Stimulated activated CD8-positive, alpha-beta memory T cell treated with anti-CD3 and anti-CD28 coated beads, Interleukin-2, amount 100 ng/mL, for 1 hour (primary cell): ENCODE measurements at places on chromosomes 2 and 18.
A peak's percentile ranks its signal among the peaks of the same experiment; 100 is the strongest.

GRCh38 chr2:205680903-205681302 lies 1.4 kb upstream of the NRP2 start:
- DNase-seq: no peak

DNA sequence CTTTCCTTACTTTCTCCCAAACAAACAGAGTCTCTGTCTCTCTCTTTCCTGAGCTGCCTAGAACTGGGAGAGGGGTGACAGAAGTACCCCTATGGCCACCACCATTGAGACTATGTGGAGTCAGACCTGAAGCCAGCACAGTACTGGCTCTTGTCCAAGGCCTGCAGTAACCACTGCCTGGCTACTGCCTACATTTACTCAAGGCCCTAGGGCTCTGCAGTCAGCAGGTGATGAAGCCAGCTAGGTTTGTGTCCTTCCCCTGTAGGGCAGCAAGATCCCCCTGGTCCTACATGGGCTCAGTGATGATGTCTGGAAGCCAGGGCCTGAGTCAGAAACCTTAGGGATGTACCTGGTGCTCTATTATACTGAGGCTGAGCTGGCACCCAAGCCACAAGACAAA lies 12.2 kb downstream of the MYO3B start:
- DNase-seq: no peak

- DNase-seq: no peak
Observed at GRCh38 chr2:19847486-19847885, 54.3 kb downstream of the TTC32 start.

DNA sequence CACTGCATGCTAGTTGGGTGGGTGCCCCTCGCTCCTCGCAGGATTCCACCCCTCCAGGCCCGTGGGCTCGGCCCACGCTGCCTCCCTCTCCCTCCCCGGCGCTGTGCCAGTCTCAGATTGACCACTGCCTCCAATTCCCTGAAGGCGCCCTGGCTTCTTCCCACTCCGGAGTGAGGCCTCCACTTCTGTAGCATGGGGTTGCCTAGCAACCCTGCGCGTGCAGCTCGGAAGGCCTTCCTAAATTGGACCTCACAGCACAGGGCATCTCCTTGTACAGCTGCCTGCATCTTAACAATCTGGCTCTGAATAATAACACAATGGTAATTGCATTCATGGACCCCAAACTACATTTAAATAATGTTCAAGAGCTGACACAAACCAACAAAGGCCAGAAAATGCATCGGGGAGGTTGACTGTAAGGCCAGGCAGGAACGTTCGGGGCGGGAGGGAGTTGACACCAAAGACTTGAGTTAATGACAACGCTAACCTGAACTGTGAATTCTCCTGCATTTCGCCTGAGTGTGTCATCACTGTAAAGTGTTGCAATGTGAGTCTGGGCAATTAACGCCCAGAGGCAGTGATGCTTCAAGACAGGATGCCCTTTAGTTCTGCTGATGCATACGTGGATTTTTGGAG lies 222.9 kb downstream of the ZBTB7C start:
- DNase-seq: no peak

- DNase-seq: no peak
Observed at GRCh38 chr2:37593694-37594093, 77.7 kb downstream of the CDC42EP3 start.

DNA sequence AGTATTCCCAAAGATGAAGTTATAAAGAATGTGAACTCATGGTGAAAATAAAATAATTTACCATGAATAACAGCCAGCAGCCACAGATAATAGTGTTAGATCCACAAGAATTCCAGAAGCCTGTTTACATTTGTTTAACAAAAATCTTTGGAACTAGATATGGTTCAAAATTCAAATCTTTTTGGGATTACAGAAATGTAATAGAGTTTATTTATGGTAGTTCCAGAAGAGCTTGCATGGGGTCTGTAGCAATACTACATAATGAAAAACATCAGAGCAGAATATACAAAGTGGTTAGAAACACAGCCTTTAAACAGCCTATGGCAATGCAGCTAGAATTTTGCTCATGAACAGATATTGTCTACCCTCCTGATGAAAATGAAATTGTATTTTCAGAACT lies 179.1 kb downstream of the RDH14 start:
- no peak for DNase-seq

DNA sequence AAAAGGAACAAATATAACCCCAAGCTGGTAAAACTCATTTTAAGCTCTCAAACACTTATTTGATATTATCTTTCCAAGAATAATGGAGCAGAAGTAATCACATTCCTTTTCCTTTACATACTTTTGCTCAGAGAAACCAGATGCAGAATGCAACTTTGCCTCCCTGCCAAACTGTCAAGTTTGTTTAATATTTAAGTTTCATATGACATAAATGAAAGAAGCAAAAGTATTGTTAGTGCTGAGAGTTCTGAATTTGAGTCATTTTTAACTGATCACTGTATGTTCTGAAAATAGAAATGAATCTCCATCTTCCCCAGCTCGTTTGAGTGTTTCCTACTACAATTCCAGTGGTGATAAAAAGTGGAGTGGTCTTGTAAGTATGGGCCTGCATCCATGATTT lies 423.4 kb downstream of the PID1 start:
- no peak for DNase-seq

- no peak for DNase-seq
Observed at GRCh38 chr2:185187421-185187820, 551.2 kb upstream of the FSIP2 start.

GRCh38 chr2:32663864-32664263 lies 36.0 kb downstream of the TTC27 start:
- DNase-seq: no peak

- DNase-seq: no peak
Observed at GRCh38 chr2:88114889-88115288, 13.0 kb downstream of the FABP1 start.

DNA sequence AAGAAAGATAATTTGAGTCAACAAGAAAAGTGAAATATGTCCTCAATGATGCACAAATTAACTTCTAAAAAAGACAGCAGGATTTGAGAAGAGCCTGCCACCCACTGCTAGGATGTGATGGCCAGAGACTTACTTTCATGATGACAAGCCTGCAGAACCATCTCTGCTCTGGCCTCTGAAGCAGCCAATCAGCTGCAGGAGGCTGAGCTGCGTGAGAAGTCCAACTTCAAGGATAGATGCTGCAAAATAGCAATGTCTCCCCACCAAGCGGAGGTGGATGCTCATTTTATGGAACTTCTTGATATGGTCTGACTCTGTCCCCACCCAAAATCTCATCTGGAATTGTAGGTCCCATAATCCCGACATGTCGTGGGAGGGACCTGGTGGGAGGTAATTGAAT lies 53.1 kb downstream of the CYRIA start:
- DNase-seq: no peak

- DNase-seq: no peak
Observed at GRCh38 chr18:52152036-52152435, 188.0 kb upstream of the DCC start.

GRCh38 chr2:55114597-55114996 lies 64.3 kb upstream of the RTN4 start:
- no peak for DNase-seq

DNA sequence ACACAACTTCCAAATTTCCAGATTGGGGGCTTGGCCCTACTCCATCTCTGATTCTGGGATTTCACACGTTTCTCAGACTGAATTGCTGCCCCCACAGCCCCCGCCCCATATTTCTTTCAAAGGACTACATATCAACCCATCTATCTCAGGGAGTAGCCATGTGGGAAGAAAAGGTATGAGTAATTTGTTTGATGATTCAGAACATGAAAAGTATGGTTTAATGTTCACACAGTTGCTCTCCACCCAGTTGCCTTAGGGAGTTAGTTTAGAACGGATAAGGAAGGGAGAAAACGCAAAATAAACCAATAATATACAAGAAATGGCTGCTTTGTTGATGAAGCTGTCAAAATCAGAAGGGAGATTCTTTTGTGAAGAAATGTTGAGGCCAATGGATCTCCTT lies 145.1 kb downstream of the PIEZO2 start:
- no peak for DNase-seq

DNA sequence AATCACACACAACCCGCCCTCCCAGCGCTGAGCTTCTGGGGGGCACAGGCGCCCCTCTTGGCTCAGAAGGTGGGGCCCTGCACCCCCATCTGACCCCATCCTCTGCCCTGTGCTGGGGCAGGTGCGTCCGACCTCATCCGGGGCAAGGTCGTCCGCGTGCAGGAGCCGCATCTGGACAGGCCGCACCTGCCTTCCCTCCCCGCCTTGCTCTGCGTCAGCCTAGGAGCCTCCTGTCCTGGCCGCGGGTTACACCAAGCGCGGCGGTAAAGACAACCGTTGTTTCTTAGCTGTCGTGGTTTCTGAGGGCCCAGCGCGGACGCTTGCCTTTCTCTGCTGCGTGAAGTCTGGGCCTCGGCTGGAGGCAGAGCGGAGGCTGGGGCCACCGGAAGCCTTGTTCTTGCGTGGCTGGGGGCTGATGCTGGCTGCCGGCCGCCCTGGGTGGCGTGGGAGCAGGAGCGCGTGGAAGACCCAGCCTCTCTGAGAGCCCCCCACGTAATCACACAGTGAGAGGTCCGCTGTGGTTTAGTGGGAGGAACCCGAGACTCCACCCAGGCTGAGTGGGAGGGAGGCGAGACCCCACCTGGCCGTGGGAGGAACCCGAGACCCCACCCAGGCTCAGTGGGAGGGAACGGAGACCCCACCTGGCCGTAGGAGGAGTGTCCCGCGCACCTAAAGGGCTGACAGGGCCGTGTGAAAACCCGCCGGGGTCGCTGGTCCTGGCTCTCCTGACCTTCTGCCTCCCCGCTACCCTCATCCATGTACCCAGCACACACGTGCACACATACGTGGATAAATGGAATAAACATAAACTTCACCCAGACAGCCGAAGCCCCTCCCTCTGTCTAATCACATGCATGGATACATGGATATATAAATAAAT lies 51.8 kb downstream of the KCNG2 start:
- no peak for DNase-seq

- DNase-seq: no peak
Observed at GRCh38 chr2:201969241-201969937, 64.3 kb upstream of the FZD7 start.

DNA sequence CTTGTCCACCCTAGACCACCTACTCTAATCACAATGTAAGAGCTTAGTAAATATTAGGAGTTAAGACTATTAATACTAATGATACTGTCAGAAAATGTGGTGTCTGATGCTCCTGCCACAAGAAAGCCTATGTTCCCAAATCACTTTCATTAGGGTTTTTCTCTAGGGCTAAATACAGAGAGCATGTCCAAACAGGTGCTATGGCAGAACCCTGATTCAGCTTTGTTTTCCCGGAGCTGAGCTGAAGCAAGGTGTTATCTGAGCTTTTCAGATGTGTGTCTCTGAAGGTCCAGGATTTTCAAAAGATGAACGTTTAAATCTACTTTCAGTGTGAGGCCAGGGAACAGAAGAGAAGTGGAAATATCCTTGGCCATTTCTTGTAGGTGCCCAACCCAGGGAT lies 40.6 kb downstream of the CPO start:
- DNase-seq: no peak

DNA sequence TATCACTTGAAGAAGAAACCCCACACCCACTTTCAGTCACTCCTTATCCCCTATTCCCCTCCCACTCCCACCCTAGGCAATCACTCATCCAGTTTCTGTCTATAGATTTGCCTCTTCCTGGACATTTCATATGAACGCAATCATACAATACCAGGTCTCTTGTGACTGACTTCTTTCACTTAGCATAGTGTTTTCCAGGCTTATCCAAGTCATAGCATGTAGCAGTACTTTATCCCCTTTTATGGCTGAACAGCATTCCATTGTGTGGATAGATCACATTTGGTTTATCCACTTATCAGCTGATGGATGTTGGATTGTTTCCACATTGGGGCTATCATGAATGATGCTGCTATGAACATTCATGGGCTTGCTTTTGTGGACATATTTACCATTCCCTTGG lies 6.6 kb downstream of the CFAP221 start:
- DNase-seq: no peak

DNA sequence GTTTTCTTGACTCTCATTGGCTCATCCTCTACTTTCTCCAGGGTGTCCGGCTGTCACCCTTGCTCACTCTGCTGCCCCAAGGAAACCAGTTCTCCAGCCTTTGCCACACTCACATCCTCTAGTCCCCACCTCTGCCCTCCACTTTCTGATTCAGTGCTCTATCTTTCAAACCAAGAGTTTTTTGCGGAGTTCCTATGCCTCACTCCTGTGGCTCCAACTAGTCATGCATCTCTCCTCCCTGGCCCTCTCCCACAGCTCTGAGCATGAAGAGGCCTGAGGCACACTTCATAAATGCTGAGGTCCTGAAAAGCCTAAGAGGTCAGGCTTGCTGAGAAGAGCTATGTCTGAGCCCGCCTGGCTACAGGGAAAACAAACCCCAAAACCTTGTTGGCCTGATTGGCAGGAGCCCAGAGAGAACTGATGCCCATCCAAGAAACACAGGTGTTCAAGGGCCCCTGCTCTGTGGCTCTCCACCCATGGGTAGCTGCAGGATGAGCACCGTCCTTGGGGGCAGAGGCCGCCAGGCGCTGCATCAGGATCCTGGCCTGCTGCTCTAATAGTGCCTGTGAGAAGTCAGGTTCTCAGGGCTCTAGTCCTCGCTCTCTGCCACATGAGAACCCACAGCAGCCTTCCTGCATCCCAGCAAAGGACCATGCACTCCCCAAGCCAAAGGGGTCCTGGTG lies 42.1 kb downstream of the HS1BP3 start:
- no peak for DNase-seq

GRCh38 chr2:108385411-108386071 lies 7.8 kb downstream of the SULT1C4 start:
- DNase-seq: no peak

GRCh38 chr2:65957454-65957853 lies 477.5 kb upstream of the MEIS1 start:
- DNase-seq: no peak

DNA sequence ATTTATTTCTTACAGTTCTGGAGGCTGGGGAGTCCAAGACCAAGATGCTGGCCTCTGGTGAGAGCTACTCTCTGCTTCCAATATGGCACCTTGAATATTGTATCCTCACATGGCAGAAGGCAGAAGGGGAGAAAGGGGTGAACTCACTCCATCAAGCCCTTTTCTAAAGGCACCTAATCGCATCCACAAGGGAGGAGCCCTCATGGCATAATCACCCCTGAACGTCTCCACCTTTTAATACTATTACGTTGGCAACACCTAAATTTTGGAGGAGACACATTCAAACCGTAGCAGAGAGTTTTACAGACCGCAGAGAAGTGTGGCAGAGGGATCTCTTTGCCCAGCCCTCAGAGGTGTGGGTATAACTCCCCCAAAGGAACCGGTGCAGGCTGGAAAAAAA lies 142.6 kb upstream of the BCL2L11 start:
- DNase-seq: no peak

- DNase-seq: peak; percentile 33
Observed at GRCh38 chr18:11849841-11850634, 1.2 kb upstream of the CHMP1B start.

DNA sequence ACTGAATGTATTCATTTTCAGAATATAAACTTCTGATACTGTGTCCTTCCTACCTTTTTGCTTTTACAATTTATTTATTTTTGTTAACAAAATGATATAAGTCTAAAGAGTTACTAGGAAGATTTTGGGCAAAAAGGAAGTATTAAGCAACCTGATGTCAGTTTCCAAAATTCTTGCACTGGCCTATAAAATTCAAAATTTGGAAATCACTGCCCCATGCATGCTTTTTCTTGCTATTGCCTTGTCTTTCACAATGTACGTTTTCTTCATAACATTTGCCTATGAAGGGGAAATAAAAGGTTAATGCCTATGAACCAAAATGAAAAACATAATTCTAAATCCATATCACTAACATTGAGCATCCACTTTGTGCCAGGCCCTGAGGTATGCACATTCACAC lies 40.1 kb upstream of the EHBP1 start:
- DNase-seq: no peak

- DNase-seq: no peak
Observed at GRCh38 chr2:239226677-239227581, 173.9 kb downstream of the HDAC4 start.
